ENCODE measurements at places on chromosomes 7 and 10.

DNA sequence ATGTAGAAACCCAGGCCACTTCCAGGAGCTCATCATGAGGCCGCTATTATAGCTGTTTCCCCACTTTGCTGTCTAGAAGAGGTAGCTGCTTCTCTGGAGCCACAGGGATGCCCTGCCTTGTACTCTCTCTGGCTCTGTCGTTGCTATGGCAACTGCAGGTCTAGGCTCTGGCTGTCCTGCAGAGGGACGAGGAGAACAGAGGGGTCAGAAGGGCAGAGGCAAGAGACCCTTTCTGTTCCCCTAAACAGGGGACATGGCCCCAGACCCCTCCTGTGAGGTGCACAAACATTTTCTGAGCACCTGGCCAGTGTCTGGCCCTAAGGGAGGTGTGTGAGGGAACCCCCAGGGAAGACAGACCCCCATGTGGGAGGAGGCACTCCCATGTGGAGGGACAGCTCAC is 31.4 kb downstream of the ITPRIP start:
- no peak for DNase-seq

- DNase-seq = no peak
These were observed 350.7 kb downstream of the ELMO1 start for GRCh38 chr7:37097983-37098382.

- no peak for DNase-seq
These were observed 56.0 kb upstream of the BTRC start for GRCh38 chr10:101297901-101298486.

GRCh38 chr7:157786375-157787274 is 449.8 kb downstream of the DNAJB6 start:
- no peak for DNase-seq

DNA sequence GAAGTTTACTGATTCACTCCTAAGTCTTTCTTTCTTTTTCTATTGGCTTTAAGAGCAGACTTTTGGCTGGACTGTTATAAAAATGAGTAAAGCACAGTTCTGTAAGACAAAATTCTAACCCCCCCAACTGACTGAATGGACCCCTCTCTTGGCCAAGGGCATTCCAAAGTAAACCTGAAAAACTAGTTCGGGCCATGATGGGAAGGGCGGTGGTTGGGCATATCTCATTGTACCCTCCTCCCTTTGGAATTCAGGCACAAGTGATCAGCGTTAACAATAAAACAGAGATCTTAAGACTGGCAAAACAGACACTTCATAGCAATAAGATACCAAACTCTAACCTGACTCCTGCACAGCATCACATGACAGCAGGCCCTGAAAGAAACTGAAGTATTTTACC is 6.1 kb upstream of the KIF20B start:
- DNase-seq = no peak

GRCh38 chr7:130912082-130912861 is 178.3 kb upstream of the KLF14 start:
- no peak for DNase-seq

GRCh38 chr10:56632537-56632936 is 271.5 kb upstream of the ZWINT start:
- no peak for DNase-seq

GRCh38 chr7:107660381-107661080 is at the start of gene SLC26A4:
Gene SLC26A4 (plus strand): TSS chr7:107660828. CDS start chr7:107661642, 814 bp downstream.
- no peak for DNase-seq

DNA sequence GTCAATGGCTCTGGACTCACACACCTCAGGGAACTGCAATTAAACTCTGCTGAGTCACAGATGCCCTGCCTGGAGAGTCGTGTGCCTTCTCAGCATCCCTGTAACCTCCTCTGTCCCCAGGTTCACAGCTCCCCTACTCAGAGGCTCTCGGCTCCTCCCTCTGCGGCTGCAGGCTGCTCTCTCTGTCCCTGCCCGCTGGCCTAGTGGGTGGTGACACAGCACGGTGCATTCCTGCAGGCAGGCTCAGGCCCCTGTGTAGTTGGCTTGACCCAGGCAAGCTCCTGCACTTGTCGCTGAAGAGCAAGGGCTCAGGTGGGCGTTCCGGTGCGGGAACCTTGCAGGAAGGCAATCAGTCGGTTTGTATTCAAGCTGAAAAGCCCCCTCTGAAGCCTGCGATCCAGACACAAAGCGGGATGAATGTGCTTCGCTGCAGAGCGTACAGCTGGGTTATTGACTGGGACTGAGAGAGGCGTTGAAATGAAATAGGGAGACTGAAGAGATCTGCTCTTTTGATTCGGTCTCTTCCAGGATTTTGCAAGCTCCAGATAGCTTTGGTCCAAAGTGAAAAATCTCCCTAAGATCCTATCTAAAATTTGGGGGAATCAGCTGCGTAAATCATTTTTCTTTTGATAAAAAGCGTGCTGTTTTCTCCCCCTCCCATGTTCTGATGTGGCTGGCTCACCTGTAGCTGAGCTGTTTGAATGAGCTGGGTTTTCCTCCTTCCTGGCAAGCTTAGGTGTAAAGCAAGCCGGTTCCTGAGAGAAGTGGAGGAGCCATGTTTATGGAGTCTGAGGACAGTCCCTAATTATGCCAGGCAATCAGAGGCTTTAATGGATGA is 208.7 kb upstream of the PHYHIPL start:
- peak; percentile 45 for DNase-seq

- DNase-seq = no peak
These were observed 61.8 kb upstream of the DOCK1 start for GRCh38 chr10:126843299-126843934.

GRCh38 chr10:127577376-127578258 is 28.5 kb downstream of the NPS start:
- DNase-seq = no peak

Data from NCI-H1417 treated with DMSO at 0.1 percent for 48 hours (cell line).